ENCODE measurements at places on chromosomes 2 and 18.

DNA sequence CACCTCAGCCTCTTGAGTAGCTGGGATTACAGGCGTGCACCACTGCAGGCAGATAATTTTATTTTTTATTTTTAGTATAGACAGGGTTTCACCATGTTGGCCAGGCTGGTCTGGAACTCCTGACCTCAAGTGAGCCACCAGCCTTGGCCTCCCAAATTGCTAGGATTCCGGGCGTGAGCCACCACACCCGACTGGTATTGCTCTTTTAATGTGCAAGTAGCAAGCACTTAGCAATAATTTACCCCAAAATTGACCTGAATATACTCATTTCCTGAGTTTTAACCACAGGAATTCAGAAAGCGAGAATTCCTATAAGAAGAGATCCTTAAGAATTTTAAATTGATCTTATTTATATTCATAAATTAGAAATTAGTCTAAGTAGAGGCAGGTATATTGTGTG, 169.1 kb downstream of the CDH2 start:
- no peak for DNase-seq

- no peak for DNase-seq
Observed at GRCh38 chr2:23602116-23602515, 217.1 kb downstream of the KLHL29 start.

- no peak for DNase-seq
Observed at GRCh38 chr2:137837830-137838229, 126.4 kb upstream of the HNMT start.

DNA sequence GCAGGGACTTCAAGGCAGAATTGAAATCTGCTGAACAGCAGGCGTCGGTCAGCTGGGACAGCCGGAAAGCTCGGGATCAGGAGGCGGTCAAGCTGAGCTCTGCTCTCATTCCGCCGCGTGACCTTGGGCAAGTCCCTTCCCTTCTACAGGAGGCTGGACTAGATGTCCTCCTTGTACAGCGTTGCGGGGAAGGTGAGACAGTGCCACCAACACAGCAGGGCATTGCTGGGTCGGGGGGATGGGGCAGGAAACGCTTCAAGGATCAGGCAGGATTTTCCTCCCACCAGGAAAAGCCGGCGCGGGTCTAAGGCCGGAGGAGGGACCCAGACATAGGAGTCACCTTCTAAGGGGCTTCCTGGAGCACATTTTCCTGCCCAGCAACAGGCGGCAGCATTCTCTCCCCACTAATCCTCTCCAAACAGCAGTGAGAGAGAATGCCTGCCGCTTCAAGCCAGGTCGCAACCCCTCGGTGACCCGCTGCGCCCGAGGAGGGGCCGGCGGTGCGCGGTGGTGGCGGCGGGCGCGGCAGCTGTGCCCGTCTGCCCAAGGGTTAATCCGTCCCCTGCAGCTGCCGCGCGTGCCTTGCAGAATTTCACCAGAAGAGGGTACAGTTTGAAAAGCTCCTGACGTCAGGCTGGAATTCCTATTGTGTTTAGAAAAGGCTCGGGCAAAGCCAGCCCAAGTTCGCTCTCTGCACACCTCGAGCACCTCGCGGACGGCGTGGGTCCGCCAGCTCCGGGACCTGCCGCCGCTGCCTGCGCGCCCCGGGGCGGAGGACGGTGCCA, at the start of gene KCNF1:
Gene KCNF1, plus strand, starts transcription at position 644 of the 785 bp plus-strand sequence. CDS start 493 bp downstream, outside the sequence.
- DNase-seq, result no peak

- DNase-seq, result no peak
Observed at GRCh38 chr2:229282758-229283546, 11.9 kb upstream of the PID1 start.
